IPS DF 19.7 (cell line): ENCODE measurements at places on chromosomes 2 and 18.

DNA sequence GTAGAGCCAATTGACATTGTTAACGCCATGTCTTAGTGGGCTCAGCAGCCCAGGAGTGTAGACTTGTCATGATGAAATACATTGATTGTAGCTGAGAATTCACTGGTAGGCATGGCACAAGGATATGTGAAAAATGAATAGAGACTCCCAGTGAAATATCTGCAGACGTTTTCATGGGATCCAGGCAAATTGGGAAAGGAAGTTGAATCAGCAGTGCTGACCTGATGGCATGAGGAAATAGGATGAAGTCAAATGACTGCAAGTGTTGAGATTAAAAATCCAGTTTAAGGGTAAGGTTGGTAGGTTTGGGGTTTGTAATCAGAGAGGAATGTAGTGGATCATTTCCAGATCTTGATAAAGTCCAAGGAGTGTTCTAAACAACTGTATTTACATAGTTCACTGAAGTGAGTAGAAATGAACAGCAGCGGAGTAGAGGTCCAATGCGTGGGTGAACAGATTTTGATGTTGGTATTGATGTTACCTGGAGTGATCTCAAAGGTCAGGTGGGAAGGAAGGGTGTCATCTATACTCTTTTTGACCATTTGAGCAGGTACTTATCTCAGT lies 24.6 kb downstream of the INSIG2 start:
- DNase-seq, result no peak

DNA sequence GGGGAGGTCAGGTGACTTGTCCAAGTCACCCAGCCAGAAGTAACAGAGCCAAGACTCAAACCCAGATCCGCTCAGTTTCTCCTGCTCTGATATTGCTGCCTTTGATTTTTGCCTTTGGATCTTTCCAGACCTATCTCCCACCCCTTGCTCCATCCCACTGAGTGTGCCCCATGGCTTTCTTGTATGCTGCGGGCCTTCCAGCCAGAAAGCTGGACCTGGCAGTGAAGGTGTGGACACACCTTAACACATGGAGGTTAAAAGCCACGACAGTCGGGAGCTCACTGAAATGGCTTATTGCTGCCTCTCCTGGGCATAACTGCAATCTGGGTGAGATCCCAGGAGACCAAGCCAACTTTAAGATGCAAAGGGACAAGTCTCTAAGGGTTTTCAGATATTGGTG lies 86.7 kb downstream of the LONRF2 start:
- DNase-seq, result no peak

- DNase-seq, result no peak
Measured at GRCh38 chr2:45093663-45094062, 84.4 kb upstream of the SIX2 start.

DNA sequence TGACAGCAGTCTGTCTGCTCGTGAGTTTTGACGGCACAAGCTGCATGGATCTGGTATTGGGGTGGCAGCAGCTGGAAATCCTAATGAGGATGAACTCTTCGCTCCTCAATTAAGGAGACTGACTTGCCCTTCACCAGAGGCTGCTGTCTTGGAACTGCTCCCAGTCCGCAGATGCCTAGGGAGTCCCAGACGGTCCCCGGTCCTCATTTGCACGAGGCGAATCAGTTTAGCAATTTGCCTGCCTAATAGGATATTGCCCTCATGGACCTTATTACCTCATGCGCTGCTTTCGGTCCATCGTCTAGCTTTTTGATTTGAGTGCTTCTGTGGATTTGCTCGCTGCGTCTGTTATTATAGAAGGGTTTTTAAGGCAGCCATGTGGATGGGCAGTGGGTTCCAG lies 40.6 kb downstream of the ASAP2 start:
- DNase-seq, result no peak

GRCh38 chr2:217353591-217353990 lies 493.7 kb upstream of the TNP1 start:
- no peak for DNase-seq
